ENCODE measurements at places on chromosomes 1 and 21. TPM values are rescaled to one million over a fixed set of nuclear protein-coding genes. Genes with fewer than 3 reads are reported as not detected.

GJB3 gene
- 63.0 TPM for total RNA-seq

DNA sequence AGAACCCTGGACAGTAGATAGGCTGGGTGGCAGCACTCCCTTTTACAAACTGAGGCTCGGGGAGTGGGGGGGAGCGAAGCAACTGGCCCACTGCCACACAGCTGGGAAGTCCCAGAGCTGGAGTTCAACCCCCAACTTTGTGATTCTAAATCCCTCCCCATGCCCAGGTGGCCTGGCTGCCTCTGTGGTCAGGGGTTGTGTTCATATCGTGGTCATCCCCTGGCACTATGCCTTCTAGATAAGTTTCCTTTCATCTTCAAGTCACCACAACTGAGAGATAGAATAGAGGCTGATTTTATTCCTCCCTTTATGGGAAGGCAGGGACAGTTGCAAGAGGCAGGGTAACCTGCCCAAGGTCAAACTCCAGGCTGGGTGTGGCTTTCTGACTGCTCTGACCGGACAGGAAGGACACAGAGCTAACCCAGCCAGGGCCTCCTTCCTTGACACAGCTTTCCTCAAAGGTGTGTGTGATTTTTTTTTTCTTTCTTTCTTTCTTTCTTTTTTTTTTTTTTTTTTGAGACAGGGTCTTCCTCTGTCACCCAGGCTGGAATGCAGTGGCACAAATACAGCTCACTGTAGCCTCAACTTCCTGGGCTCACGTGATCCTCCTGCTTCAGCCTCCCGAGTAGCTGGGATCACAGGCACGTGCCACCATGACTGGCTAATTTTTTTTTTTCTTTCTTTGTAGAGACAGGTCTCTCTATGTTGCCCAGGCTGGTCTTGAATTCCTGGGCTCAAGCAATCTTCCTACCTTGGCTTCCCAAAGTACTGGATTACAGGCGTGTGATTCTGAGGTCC, 18.4 kb upstream of the TNFRSF1B start:
- no peak overlapping the region for H3K4me3 ChIP-seq
- no peaks in the 10 kb centered on the region for H3K27me3 ChIP-seq
- H3K4me1 ChIP-seq, result peaks cover 33% of the 10 kb centered on the region
- no peaks in the 10 kb centered on the region for H3K36me3 ChIP-seq
- DNase-seq, result no peak

CLEC20A gene
- not detected for total RNA-seq

LGR6 gene
- total RNA-seq, result 5.6 TPM

DNA sequence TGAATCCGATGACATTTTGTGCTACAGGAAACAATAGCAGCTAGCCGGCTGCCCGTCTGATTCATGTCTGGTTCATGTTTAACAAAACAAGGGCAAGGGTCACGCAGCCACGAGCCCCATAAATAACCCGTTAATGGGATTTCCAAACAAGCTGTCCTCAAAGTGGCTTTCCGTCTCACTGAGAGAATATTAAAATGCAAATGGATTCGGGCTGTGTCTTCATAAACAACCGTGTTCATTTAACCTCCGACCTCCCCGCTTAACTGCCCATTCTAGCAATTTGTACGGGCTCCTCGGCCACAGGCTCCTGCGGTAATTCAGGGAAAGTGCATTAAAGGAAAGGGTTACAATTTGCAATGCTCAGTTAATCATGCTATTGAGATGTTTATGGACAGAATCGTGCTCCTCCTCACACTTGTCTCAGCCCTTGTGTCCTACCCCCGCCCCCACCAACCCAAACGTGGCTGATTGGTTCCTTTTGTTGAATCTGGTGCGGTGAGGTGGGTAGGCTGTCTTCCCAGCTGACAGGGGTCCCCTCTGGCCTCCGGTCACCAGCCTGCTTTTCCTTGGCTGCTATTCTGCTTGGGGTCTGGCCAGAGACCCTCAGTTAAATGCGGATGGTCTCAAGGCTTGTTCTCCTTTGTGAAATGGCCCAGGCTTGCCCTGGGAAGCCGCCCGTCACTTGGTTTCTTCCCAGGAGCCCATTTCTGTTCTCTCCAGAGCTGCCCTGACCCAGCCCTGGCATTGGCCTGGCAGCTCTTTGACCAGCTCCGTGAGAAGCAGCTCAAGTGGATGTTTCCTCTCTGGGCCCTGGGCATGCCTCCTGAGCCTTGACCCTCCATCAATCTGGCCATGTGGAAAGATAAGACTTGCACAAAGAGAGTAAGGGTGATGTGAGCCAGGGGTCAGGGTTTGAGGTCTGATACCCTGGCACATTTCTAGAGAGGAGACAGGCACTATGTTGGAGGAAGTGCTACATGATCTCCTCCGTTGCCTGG, 200.7 kb upstream of the POU3F1 start:
- no peaks in the 10 kb centered on the region for H3K36me3 ChIP-seq
- H3K4me1 ChIP-seq, result no peaks in the 10 kb centered on the region
- no peak for DNase-seq
- H3K27ac ChIP-seq, result no peak overlapping the region
- peaks cover 47% of the 10 kb centered on the region for H3K27me3 ChIP-seq
- no peak overlapping the region for H3K4me3 ChIP-seq

GRCh38 chr1:240109130-240109529, 17.4 kb downstream of the FMN2 start:
- peaks cover 30% of the 10 kb centered on the region for H3K27me3 ChIP-seq
- no peaks in the 10 kb centered on the region for H3K36me3 ChIP-seq
- DNase-seq, result no peak
- H3K27ac ChIP-seq, result no peak overlapping the region

- H3K27me3 ChIP-seq, result peaks cover 34% of the 10 kb centered on the region
- H3K4me1 ChIP-seq, result no peaks in the 10 kb centered on the region
- no peaks in the 10 kb centered on the region for H3K36me3 ChIP-seq
- H3K27ac ChIP-seq, result no peak overlapping the region
- no peak for DNase-seq
Observed at GRCh38 chr21:38383411-38384237, 114.7 kb downstream of the ERG start.

NBPF6 gene
- total RNA-seq, result 0.94 TPM

TRAF3IP3 gene
- not detected for total RNA-seq
